ENCODE measurements at places on chromosomes 12 and 14. TPM values are rescaled to one million over a fixed set of nuclear protein-coding genes. Genes with fewer than 3 reads are reported as not detected.

Gene TPH2
- total RNA-seq: not detected

GRCh38 chr12:78864403-78864869 is at the start of gene SYT1:
Gene SYT1, plus strand, starts transcription at chr12:78864774.
- H3K4me3 ChIP-seq: peak within 1 kb of the TSS; percentile 79
- H3K4me1 ChIP-seq: peaks cover 18% of the 10 kb centered on the region
- DNase-seq: peak; percentile 75
- H3K27me3 ChIP-seq: peaks cover 61% of the 10 kb centered on the region

GRCh38 chr12:99142651-99143050 is 497.6 kb downstream of the APAF1 start:
- DNase-seq: no peak
- H3K27ac ChIP-seq: no peak overlapping the region
- no peak overlapping the region for H3K4me3 ChIP-seq
- H3K36me3 ChIP-seq: no peaks in the 10 kb centered on the region
- H3K27me3 ChIP-seq: peaks cover 13% of the 10 kb centered on the region
- H3K4me1 ChIP-seq: no peaks in the 10 kb centered on the region

- H3K36me3 ChIP-seq: no peaks in the 10 kb centered on the region
- H3K27ac ChIP-seq: no peak overlapping the region
- H3K4me1 ChIP-seq: peaks cover 28% of the 10 kb centered on the region
- DNase-seq: no peak
- H3K4me3 ChIP-seq: no peak overlapping the region
Observed at GRCh38 chr12:51377099-51377984, 13.9 kb downstream of the GALNT6 start.

DNA sequence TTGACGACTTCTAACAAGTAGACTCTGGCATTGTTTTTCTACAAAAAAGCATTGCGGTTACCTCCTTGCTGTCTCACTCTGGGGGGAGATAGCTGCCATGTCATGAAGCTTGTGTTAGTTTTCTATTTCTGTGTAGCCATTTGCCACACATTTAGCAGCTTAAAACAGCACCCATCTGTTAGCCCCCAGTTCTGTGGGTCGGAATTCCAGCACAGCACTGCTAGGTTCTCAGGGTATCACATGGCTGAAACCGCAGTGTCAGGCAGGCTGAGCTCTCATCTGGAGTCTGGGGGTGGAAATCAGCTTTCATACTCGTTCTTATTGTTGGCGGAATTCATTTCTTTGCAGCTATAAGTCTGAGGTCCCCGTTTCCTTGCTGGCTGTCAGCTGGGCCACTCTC is 19.9 kb upstream of the STXBP6 start:
- no peak overlapping the region for H3K4me3 ChIP-seq
- DNase-seq: no peak
- H3K27me3 ChIP-seq: peaks cover 18% of the 10 kb centered on the region
- H3K4me1 ChIP-seq: no peaks in the 10 kb centered on the region

GRCh38 chr12:76687981-76688380 is 75.9 kb upstream of the ZDHHC17 start:
- DNase-seq: no peak
- H3K4me3 ChIP-seq: peak overlapping the region; percentile 58
- H3K27me3 ChIP-seq: no peaks in the 10 kb centered on the region
- peak overlapping the region; percentile 93 for H3K27ac ChIP-seq
- H3K36me3 ChIP-seq: no peaks in the 10 kb centered on the region
